ENCODE measurements at places on chromosomes 2 and 18. TPM values are rescaled to one million over a fixed set of nuclear protein-coding genes. Genes with fewer than 3 reads are reported as not detected.

Gene LHCGR
- total RNA-seq: 1.7 TPM

Gene FBXO36
- 3.0 TPM for total RNA-seq

DNA sequence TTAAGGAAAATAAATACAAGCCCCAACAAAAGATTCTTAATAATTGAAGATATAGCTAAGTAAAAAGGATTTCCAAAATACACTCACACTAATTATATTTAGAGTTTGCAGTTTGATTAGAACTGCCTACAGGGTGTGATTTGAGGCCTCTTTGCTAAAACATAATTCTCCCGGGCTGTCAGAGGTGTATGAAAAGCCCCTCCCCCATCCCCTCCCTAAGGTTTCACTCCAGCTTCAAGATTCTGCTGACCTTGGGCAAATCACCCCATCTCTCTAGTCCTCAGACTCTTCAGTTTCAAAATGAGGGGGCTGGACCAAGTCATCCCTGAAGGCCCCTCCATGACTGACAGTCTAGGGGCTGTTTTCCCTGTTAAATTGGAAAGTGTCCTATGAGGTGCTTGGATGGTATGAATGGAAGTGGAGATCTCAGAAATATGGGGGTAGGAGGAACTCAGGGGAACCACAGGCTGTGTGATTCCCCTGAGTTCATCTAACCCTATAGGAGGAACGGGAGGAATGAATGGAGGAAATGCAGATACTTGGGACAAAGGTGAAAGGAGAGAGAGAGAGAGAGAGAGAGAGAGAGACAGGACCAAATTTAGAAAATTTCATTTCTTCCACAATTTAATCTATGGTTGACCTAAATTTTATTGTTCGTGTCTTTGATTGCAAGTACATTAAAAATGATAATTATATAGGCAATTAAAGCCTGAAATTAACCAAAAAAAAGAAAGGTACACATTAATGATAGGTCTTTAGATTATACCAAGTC, 107.5 kb downstream of the SPP2 start:
- DNase-seq: no peak

Gene DAW1
- total RNA-seq: not detected

Gene C2orf80
- not detected for total RNA-seq

Gene C2orf78
- total RNA-seq: not detected

- no peak for DNase-seq
Measured at GRCh38 chr2:212733273-212733672, 194.7 kb upstream of the ERBB4 start.

GRCh38 chr18:9290156-9290555, 44.4 kb upstream of the TWSG1 start:
- DNase-seq: no peak

Gene NT5DC4
- total RNA-seq: not detected

Data from mesenteric fat pad (tissue), 1 donor.